A673 (cell line): ENCODE measurements at places on chromosomes 13 and 19.

- no peak overlapping the region for H3K4me3 ChIP-seq
- no peaks in the 10 kb centered on the region for H3K27me3 ChIP-seq
- no peak for DNase-seq
- no peak overlapping the region for H3K27ac ChIP-seq
- H3K4me1 ChIP-seq, result peaks cover 4% of the 10 kb centered on the region
These were observed 2.3 kb downstream of the ENOX1 start for GRCh38 chr13:43784496-43784895.

DNA sequence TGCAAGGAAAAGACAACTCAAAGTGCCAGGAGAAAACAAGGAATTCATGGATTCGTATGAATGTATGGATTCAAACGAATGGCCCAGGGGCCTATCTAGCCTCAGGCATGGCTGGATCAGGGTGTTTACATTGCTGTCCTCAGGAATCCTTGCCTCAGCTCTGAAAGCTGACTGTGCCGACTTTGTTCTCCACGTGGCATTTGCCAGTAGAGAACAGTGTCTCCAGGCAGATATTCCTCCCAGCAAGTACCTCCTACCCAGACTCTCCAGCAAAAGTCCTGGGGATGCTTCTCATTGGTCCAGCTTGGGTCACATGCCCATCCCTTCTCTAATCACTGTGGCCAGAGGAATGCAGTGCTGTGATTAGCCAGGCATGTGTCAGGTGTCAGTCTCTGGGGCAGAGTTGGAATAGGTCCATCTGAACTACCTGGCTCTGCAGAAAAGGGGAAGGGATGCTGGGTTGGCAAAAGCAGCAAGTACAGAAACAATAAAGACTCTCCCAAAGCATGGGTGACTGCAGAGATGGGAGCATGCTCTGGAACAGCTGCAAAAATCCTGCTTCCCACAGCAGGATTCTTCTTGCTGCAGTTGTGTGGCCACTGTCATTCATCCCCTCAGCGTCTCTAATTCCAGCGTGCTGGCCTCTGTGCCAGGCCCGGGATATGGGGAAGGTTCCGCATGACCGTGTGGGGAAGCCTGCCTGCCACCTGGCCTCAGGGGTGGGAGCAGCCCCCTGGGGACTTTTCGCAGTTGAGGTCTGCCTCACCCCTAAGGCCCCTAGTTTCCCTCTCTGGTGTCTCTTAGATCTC, 30.0 kb downstream of the CCNE1 start:
- peaks cover 5% of the 10 kb centered on the region for H3K4me1 ChIP-seq
- H3K27ac ChIP-seq, result no peak overlapping the region
- peak; percentile 13 for DNase-seq
- peaks cover 50% of the 10 kb centered on the region for H3K27me3 ChIP-seq
- no peak overlapping the region for H3K4me3 ChIP-seq

DNA sequence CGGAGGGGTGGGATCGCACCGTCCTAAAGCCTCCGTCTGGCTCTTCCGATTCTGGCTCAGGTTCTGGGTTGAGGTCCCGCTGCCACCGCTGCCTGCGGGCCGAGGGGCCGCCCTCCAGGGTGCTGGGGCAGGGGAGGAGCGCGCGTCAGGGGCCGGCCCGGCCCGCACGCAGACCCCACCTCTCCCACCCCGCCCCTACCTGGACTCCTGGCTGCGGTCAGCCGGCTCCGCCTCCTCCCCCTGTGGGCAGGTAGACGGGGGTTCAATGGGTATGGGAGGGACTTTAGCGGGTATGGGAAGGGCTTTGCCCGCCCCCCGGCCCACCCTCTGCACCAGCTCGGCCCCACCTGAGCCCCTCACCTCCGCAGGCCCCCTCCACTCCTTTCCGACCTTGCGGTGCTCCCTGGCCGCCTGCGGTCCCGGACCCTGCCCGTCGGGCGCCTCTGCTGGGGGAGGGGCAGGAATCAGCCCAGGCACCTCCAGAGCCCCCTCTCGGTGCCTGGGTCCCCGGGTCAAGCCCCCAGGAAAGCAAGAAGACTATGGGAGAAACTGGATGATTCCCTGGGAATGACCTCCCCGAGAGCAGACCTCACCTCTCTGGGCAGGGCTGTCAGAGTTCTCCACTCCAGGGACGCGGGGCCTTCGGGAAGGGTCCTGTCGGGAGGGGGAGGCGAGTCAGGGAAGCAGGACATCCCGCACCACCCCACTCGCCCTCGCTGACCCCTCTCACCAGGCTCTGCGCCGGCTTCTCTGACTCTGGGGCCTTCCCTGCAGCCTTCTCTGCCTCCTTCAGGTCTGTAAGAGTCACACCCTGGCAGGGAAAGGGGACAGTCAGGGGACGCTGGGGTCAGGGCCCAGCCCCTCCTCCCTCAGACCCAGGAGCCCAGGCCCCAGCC, 17.0 kb downstream of the EPS8L1 start:
- peaks cover 2% of the 10 kb centered on the region for H3K36me3 ChIP-seq
- DNase-seq, result no peak
- no peaks in the 10 kb centered on the region for H3K27me3 ChIP-seq
- no peak overlapping the region for H3K27ac ChIP-seq

DNA sequence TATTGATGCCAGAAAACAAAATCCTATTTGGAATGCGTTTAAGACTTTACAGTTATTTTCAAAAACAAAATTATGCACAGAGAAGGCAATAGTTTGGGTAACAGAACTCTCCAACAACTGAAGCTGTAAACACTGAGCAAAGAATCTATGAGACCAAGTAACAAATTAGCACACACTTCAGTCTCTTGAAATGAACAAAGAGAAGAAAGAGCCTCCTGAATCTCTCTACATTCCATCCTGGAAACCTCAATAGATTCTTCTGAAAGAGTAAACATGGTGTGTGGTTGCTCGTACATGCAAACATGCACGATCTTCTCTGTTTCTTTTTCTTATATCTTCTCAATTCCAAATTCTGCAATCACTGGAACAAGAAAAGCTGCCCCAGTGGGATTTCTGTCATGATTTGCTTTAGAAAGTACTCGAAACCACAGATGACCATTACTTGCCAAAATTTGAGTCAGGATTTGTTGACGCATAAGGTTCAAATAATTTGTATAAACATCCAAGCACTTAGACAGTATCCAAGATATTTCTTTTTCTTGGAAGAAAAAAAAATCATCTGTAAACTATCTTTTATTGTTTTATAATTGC, 137.9 kb upstream of the DACH1 start:
- no peaks in the 10 kb centered on the region for H3K4me1 ChIP-seq
- no peaks in the 10 kb centered on the region for H3K27me3 ChIP-seq
- no peaks in the 10 kb centered on the region for H3K36me3 ChIP-seq

DNA sequence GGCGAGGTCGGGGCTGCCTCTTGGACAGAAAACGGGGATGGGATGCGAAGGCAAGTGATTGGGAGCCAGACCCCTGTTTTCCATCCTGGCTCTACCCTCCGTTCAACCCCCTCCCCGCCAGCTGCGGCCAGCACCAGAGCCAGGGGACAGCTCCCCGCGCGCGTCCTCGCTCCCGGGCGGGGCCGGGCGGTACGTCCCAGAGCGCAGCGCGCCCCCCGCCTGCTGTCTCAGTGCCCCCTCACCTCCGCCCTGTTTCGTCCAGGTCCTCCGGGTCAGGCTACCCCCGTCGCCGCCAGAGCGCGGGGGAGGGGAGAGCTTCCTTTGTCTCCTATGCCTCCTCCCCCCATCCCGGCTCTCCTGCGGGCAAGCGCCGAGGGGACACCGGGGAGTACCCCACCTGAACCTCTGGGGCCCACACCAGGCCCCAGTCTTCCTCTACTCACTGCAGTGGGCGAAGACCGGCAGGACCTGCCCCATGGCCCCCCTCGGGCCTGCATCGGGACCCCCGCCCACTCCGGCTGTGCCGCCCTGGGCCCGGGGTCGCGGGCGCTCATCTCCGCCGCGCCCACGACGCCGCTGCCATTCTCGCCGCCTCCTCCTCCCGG, 396 bp downstream of the RTN2 start:
- no peaks in the 10 kb centered on the region for H3K27me3 ChIP-seq
- peak; percentile 54 for DNase-seq

GRCh38 chr13:46360604-46361003, 26.4 kb downstream of the RUBCNL start:
- peaks cover 97% of the 10 kb centered on the region for H3K36me3 ChIP-seq
- DNase-seq, result no peak
- H3K27ac ChIP-seq, result no peak overlapping the region
- H3K4me3 ChIP-seq, result no peak overlapping the region
- no peaks in the 10 kb centered on the region for H3K4me1 ChIP-seq

GRCh38 chr13:45162194-45162593, 38.7 kb downstream of the KCTD4 start:
- no peaks in the 10 kb centered on the region for H3K27me3 ChIP-seq
- H3K36me3 ChIP-seq, result no peaks in the 10 kb centered on the region

- no peaks in the 10 kb centered on the region for H3K27me3 ChIP-seq
- no peak overlapping the region for H3K27ac ChIP-seq
- DNase-seq, result peak; percentile 45
- no peaks in the 10 kb centered on the region for H3K36me3 ChIP-seq
- H3K4me3 ChIP-seq, result no peak overlapping the region
These were observed 49.3 kb downstream of the UFM1 start for GRCh38 chr13:38398711-38399493.

GRCh38 chr13:100523411-100523810, 65.2 kb downstream of the GGACT start:
- peaks cover 10% of the 10 kb centered on the region for H3K36me3 ChIP-seq
- peak overlapping the region; percentile 93 for H3K27ac ChIP-seq
- peaks cover 56% of the 10 kb centered on the region for H3K4me1 ChIP-seq
- no peak overlapping the region for H3K4me3 ChIP-seq
- DNase-seq, result no peak

DNA sequence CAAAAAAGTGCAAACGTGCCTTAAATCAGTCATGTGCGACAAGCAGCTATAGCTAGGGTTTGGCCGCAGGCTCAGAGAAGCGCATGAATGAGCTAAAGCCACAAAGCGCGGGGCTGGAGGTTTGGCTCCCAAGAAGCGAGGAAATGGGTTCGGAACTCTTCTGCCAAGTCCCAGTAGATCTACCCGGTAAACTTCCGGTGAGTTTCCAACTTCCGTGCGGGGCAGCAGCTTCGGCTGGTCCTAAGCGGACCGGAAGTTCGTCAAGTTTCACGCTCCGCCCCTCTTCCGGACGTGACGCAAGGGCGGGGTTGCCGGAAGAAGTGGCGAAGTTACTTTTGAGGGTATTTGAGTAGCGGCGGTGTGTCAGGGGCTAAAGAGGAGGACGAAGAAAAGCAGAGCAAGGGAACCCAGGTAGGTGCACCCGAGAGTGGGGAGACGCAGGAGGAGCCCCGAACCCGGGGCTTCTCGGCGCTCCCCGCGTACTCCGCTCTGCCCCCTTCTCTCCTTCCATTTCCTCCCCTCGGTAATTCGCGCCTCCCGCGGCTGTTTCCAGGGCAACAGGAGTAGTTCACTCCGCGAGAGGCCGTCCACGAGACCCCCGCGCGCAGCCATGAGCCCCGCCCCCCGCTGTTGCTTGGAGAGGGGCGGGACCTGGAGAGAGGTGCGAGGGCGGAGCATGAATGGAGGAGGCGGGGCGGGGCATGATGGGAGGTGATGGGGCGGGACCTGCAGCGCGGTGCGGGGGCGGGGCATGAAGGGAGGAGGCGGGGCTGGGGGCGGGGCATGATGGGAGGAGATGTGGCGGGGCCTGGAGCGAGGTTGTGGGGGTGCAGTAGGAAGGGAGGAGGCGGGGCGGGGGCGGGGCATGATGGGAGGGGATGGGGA, at the start of gene NR1H2:
NR1H2 (plus strand) TSS at position 292 of the 885 bp plus-strand sequence. CDS start 1,149 bp downstream, outside the sequence.
- peak; percentile 98 for DNase-seq
- H3K27me3 ChIP-seq, result no peaks in the 10 kb centered on the region
- H3K4me3 ChIP-seq, result peak within 1 kb of the TSS; percentile 89
- H3K27ac ChIP-seq, result peak within 1 kb of the TSS; percentile 100

GRCh38 chr13:85521657-85522056, 277.6 kb downstream of the SLITRK6 start:
- H3K27ac ChIP-seq, result no peak overlapping the region
- DNase-seq, result peak; percentile 15
- no peaks in the 10 kb centered on the region for H3K27me3 ChIP-seq
- H3K4me1 ChIP-seq, result peaks cover 8% of the 10 kb centered on the region

DNA sequence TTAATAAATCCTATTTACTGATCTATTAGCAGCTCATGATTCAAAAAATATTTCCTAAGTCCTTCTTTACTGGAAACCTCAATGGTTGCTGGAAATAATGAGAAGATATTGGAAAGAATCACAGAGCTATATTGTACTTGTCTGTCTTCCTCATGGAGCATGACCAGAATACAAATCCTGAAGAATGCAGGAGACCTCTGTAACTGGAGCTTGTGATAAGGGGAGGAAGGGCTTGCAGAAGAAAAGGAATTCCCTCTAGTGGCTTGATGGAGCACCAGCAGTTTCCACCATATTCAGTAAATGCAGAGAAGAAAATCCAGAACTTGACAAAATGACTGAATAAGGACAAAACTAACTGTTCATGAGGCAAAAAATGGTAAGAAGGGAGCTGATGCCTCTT, 1333.1 kb downstream of the EFNB2 start:
- no peaks in the 10 kb centered on the region for H3K27me3 ChIP-seq
- DNase-seq, result peak; percentile 28
- no peaks in the 10 kb centered on the region for H3K36me3 ChIP-seq
- H3K4me3 ChIP-seq, result no peak overlapping the region
- H3K27ac ChIP-seq, result no peak overlapping the region

DNA sequence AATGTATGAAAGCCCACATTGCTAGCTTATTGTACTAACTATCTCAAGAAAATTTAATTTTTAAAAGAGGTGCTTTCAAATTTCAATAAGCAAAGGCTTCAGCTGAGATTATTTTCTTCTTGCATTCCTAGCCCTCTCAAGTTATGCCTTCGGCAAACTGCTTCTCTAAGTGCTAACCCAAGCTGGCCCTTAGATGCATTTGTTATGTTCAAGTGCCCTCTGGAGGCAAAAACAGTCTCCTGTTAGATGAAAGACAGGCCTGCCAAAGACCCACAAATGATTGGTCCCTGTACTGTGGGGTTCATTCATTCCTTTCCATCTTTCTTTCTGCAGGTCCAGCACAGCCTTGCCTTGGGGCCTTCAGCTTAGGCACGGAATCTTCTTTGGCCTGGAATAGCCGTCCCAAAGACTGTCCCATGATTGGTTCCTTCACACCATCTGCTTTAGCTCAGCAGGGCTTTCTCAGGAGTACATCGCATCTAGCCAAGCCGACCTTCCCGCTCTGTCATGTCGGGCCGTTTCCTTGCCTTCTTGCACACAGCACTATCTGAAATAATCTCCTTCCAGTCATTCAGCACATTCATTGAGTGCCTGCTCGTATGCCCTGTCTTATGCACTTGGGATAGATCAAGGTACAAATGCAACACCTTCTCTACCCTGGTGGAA, 26.4 kb upstream of the TPTE2 start:
- peak; percentile 80 for DNase-seq
- no peak overlapping the region for H3K4me3 ChIP-seq

- no peaks in the 10 kb centered on the region for H3K27me3 ChIP-seq
- no peak for DNase-seq
- H3K27ac ChIP-seq, result no peak overlapping the region
- no peak overlapping the region for H3K4me3 ChIP-seq
- H3K4me1 ChIP-seq, result no peaks in the 10 kb centered on the region
These were observed 86.5 kb upstream of the UBL3 start for GRCh38 chr13:29936956-29937355.

GRCh38 chr19:10271543-10272086, 695 bp downstream of the ICAM1 start:
- no peaks in the 10 kb centered on the region for H3K36me3 ChIP-seq
- peaks cover 6% of the 10 kb centered on the region for H3K4me1 ChIP-seq
- H3K4me3 ChIP-seq, result no peak overlapping the region

DNA sequence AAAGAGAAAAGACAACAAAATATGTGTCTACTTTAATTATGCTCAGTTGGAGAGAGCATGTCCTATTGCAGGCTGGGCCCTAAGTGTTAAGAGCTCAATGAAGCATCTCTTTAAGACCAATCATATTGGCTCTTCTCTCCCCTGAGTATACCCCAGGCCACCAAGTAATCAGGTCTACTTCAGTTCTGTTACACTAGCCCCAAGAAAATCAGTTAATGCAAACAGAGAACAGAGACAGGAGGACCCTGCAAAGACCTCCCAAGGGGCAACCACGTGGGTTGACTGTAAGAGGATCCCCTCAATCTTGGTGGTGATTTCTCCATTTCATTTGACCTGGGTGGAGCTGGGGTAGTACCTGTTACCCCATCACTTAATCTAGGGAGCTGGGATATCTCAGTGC, 451.0 kb upstream of the ZNF507 start:
- H3K4me1 ChIP-seq, result no peaks in the 10 kb centered on the region
- H3K27me3 ChIP-seq, result no peaks in the 10 kb centered on the region
